ENCODE measurements at places on chromosomes 6 and 20.

GRCh38 chr20:1388741-1389483 is 3.9 kb downstream of the FKBP1A start:
- no peak for DNase-seq

DNA sequence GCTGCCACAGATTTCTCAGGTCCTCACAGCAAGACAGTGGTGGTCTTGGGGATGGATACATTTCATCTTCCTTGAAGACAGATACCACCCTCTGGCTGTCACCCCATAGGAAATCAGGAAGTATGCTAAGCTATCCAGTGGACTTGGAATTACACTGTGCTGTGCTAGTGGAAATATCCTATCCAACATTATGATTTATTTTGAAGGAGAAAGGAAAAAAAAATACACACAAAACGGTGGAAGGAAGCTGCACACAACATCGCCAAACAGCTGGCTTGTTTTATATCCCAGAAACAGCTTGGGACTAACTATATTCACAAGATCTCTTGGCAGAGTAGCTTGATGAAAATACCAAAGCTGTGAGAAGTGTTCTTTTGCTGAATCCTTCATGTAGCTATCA is 257.6 kb downstream of the LAMA2 start:
- DNase-seq = no peak

- DNase-seq = no peak
Observed at GRCh38 chr6:128280960-128281359, 239.4 kb downstream of the PTPRK start.

DNA sequence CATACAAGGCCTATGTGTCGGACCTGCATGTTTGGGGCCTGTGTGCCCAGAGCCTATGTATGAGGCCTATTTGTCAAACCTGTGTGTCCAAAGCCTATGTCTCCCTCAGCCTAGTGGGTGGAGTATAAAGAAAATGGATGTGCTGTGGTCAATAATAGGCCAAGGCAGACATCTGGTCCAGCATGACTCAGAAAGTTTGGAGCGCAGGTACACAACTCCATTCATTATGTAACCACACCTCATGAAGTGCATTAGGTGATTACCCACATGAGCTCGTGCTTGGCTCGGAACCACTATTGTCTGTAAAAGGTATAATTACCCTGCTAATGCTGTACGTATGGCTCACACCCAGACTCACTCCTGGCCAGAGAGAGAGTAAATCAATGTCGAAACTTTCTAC is 302.4 kb upstream of the POU3F2 start:
- no peak for DNase-seq

DNA sequence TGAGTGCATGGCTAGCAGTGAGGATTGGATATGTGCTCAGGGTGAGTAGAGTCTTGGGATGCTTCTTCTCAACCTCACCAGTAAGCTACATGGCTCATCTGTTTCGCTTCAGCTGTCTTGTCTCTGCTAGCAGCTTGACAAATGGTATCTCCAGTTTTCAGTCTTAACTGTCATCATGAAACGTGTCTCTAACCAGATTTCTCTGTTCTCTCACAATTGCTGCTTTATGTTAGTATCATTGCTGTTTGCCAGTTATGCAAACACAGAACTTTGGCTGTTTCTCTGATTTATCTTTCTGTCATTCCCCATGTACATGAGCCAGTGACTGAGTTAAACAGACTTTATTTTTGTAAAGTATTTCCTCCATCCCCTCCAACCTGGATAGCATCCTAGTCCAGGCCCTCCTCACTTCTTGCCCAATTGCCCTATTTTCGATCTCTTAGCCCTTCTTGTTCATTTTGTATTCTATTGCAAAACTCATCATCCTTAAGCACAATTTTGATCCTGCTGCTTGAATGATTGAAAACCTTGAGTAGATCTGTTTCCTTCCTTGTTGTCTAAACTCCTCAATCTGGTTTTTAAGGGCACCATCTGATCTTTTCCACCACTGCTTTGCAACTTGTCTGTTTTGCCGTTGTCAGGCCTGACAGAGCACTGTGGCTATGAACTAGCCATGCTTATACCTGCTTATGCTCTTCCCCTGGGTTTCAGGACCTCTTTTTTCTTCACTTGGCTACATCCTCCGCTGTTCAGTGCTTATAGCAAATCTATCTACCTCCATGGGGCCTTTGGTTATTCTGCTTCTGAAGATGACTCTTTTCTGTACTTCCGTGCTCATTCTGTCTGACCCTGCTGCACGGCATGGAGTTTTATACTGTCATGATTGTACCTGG is 37.7 kb upstream of the ADIG start:
- DNase-seq = no peak

DNA sequence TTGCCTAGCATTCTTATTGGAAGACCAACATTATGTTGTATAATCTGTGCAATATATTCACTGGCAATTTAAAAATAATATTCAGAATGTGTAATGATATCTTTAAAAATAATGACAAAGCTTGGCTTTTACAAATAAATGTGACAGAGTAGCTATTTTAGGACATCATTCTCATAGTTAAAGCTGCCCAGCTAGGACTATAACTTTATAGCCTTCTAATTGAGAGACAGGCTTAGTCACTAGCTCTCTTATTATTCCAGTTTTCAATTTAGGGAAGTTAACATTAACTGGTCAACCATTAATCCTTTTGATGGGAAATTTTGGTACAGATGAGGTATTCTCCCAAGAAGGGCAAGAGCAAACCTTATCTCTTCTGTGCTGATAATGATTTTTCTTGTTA is 197.3 kb downstream of the CLVS2 start:
- DNase-seq = no peak

- DNase-seq = no peak
Observed at GRCh38 chr6:74137911-74138310, 441.9 kb downstream of the CD109 start.

DNA sequence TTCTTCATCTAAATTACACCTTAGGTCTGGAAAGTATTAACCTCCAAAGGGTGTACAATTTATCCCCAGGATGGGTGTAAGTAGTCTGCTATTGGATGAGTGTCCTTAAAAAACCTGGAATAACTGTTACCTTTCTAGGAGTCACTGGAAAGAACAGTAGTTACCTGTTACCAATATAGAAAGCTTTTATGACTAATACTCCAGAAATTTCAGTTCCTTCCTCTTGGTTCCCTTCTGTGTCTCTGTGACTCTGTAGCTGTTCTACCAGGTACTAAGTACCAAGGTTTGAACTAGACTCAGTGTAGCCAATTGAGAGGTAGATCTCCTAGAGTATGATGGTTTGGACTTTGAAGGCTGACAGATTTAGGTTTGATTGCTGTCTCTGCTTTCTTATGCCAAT is 47.0 kb upstream of the TBX18 start:
- DNase-seq = no peak

DNA sequence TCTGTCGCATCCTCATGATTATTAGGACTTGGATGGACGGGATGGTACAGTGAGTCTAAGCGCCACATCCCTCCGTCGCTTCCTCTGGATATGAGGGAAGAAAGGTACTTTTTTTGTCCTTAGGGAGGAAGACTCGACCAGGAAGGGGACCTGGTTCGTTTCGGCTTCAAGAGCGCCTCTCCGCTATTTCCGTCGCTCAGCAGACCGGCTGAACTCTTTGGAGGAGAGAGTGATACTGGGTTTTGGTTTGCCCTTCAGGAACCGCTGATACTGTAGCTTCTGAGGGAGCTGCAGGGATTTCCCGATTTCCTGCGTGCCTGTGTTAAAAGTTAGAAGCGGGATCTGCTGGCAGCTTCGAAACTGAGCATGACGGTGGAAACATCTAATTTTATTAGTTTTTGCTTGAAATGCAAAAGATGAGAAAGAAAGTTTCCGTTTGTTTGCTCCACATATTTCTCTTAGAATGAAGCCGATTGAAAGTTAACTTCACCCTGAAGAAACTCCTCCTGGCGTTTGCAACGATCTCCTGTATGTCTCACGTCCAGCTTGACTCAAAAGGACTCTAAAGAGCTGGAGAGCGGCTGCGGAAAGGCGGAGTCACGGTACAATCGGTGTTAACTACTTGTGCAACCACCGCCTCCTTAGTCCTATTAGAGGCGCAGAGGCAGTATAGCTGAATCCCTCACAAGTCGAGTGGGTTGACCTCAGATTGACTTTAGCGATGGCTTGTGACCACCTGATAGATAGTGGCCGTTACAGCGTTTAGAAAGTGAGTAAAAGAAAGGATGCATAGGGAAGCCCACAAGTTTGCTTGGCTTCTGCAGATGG is 129.4 kb downstream of the TRIM27 start:
- peak; percentile 74 for DNase-seq

DNA sequence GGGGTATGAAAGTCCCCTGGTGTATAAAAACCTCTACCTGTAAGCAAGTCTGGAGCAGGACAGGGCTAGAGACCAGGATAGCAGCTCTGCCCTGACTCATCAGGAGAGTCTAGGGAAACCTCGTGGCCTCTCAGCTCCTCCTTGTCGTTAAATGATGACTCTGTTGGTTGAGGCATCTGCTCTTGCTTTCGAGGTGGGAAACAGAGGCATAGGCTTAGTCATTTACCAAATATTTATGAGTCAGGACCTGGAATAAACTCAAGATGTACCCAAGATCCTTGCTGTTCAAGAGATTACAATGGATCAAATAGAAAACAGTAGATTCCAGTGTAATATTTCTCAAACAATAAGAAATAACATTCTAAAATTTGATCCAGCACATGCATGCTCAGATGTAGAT is 5.5 kb downstream of the MANBAL start:
- no peak for DNase-seq

- DNase-seq = no peak
Observed at GRCh38 chr6:150992262-150992661, 126.8 kb downstream of the MTHFD1L start.
